CD14-positive monocyte (primary cell): ENCODE measurements at places on chromosomes 4 and X.
A peak's percentile ranks its signal among the peaks of the same experiment; 100 is the strongest.

DNA sequence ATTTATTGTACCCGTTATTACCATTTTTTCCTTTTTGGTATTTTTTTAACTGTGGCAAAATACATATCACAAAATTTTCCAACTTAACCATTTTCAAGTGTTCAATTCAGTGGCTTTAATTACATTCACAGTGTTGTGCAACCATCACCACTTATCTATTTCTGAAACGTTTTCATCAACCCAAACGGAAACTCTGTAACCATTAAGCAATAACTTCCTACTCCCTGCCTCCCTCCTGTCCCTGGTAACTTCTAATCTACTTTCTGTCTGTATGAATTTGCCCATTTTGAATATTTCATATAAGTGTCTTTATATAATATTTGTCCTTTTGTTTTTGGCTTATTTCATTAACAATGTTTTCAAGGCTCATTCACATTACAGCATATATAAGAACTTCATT lies 57.4 kb upstream of the MSN start:
- peak; percentile 59 for DNase-seq

GRCh38 chr4:162839814-162840213 lies 326.9 kb downstream of the NAF1 start:
- DNase-seq, result no peak

- DNase-seq, result no peak
These were observed 12.8 kb upstream of the BOD1L1 start for GRCh38 chr4:13640149-13640940.

GRCh38 chr4:181588733-181589302 lies 654.4 kb upstream of the TENM3 start:
- DNase-seq, result no peak

DNA sequence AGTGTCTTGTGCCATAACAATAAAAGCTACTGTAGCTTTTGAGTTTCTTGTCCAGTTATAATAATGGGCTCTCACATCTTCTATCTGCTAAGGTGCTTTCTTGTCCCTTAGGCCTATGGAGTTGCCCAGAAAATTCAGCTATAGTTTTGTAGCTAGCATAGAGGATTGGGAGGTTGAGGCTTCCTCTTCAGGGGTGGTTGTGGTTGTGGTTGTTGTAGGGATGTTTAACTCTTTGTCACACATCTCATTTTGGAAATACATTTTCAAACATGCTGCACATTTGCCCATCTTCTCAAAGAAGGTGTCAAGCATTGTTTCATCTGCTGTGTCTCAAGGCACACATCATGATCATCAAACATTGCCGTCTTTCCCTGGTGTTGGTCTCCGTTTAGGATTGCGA lies 65.0 kb downstream of the ATXN3L start:
- DNase-seq, result no peak

DNA sequence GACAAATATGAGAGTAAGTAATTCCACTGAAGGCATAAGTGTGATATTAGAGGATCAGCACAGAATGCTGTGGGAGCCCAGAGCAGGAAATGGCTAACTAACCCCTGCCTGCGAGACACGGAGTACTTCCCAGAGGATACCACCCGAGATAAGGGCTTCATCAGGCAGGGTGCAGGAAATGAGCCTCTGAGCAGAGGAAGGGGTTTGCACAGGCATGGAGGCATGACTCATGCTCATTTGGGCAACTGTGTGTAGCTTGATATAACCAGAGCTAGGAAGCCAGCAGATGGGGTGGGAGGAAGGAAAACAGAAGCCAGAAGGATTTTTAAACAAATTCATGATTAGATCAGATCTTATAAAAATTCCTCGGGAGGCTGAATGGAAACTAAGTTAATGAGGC lies 70.0 kb upstream of the TSPAN5 start:
- DNase-seq, result no peak

GRCh38 chr4:182916483-182917181 lies 554 bp downstream of the DCTD start:
- DNase-seq, result peak; percentile 10

- peak; percentile 92 for DNase-seq
These were observed 29.0 kb downstream of the ERVMER34-1 start for GRCh38 chr4:52721968-52722815.

DNA sequence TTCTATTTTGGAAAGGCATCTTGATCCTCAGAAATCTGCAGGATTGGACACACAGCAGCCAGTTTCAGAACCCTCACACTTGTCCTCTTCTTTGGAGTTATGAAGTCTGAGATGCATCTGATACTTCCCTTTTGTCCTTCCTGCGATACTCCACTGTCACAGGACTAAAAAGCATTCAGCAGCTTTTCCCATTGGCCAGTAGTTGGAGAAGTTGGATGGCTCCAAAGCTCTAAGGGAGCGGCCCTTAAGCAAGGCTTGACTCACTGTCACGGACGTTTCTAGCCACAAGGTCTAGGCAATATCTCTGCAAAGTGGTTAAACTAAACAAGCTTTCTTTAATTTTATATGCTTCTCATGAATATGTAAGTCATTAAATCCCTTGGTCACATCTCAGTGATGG lies 417.0 kb downstream of the AFF2 start:
- no peak for DNase-seq

GRCh38 chr4:171239196-171239595 lies 574.0 kb upstream of the GALNTL6 start:
- DNase-seq, result peak; percentile 7

- DNase-seq, result peak; percentile 48
These were observed 4.7 kb upstream of the NKX6-1 start for GRCh38 chr4:84503495-84504437.

GRCh38 chrX:19840899-19841648 lies 46.3 kb downstream of the SH3KBP1 start:
- DNase-seq, result no peak

DNA sequence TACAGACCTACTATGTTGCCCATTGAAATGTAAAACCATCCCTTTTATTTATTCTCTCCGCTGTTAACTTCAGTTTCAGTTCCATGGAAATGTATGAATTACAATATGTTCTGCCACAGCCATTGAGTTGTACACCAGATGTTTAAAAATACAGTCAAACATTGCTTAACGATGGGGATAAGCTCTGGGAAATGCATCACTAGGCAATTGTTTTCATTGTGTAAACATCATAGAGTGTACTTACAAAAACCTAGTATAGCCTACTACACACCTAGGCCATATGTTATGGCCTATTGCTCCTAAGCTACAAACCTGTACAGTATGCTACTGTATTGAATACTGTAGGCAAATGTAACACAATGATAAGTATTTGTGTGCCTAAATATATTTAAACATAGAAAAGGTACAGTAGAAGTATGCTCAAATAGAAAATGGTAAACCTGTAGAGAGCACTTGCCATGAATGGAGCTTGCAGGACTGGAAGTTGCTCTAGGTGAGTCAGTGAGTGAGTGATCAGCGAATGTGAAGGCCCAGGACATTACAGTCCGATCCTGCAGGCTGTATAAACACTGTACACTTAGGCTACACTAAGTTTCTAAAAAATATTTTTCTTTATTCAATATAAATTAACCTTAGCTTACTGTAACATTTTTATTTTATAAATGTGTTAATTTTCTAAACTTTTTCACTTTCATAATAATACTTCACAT lies 2.7 kb upstream of the PF4V1 start:
- DNase-seq, result no peak

- DNase-seq, result no peak
These were observed 101.3 kb downstream of the TBL1X start for GRCh38 chrX:9566150-9566621.

- no peak for DNase-seq
These were observed 125.3 kb downstream of the CCNG2 start for GRCh38 chr4:77282305-77282704.

- DNase-seq, result no peak
These were observed 76.1 kb downstream of the AMMECR1 start for GRCh38 chrX:110241816-110242215.

DNA sequence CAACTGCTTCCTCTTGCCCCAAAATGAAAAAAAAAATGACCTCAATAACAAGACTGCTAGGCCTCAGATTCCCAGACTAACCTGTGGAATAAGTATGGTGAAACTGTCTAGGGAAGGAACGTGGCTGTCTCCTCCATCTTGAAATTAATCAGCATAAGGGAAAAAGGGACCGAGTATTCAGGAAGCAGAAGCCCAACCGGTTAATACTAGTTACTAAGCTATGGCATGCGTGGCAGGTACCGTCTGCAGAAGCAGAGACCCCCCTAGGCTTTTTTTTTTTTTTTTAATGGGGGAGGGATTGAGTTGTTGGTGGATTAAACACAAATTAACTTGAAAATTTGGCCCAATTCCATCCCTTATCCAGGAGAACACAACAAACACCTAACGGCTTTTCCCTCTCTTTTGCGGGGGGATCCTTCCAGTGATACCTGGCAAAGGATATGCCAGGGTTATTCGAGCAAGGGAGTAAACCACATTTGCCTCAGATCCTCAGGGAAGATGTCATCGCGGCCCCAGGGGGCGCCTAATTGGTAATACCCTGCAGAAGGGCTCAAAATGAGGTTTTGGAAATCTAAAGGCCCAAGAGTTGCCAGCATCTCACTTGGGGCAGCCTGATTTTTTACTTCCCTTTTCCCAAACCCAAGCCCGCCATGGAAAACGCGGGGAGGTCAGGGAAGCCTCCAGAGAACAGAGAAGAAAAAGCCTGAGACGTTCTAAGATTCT lies 893 bp downstream of the RLIM start:
- peak; percentile 51 for DNase-seq

DNA sequence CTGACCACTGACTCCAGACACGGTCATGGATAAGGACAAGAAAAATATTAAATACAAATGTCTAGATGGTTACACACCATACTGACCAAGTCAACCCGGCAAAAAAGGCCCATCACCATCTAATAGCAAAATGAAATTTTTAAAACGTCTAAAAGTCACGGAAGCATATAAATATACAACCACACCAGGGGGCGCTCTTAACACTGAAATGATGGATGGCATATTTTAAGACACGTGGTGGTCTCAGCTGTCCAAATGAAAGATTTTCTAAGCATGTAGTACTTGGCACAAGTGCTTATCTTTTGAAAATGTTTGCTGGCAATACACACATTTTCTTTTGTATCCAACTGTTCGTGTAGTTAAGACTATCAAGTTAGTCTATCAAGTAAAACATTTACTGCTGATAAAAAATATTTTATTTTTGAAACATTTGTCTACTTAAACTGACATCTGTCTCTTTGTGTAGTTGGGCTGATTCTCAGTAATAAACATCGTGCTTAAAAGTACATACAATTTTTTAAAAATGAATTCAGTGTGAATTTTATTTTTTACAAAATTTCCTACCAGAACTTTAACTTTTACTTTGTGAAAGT lies 64.6 kb downstream of the COX7B2 start:
- peak; percentile 9 for DNase-seq

DNA sequence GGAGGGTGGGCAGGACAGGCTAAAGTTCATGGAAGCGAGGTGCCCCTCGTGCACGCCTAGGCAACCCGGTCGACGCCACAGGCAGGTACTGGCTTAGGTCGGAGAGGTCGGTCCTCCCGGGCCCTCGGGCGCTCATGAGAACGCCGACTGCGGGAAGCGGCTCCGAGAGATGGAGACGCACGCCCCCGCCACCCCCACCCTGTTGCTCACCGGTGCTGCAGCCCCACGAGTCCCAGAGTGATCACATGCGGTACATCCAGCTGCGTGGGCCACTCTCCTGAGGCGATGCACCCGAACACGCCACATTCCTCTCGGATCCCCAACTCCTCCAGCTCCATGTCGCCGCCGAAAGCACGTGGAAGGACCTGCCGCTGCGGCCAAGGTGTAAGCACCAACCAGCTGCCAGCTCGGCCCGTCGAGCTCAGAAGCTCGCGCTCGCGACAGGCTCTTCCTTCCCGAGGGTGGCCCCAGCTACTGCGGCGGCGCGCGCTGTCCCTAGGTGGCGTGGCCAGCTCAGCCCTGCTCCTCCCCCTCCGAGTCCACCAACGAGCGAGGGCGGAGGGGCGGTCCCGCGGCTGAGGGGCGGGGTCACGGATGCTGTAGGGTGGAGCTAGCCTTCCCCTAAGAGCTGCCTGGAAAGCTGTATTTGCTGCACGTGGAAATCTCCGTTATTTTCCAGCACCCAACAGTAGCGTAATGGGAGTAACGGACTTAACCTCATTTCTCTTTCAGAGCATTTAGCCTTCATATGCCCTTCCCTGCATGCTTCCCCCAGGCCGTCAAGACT lies at the start of gene PPAT:
TSS of gene PPAT (minus strand) at position 476 of the 787 bp plus-strand sequence. CDS start at position 338, 138 bp downstream.
- peak; percentile 94 for DNase-seq

DNA sequence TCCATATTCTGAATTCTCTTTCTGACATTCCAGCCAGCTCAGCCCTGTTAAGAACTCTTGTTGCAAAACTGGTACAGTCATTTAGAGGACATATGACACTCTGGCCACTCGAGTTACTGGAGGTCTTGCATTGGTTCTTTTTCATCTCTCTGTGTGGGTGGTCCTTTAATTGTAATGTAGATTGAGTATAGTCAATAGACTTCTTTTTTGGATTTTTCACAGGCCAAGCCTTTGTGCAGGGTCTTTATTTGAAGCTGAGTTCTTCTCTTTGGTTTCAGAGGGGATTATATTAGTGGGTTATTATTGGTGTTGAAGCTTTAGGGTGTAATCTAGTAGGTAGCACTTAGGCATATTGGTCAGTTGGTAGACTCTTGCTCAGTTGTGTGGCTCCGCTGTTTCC lies 118.0 kb upstream of the GIMD1 start:
- DNase-seq, result no peak

- no peak for DNase-seq
These were observed 16.8 kb downstream of the CAMK2D start for GRCh38 chr4:113744667-113745240.

GRCh38 chr4:172573899-172574298 lies 594.7 kb upstream of the GALNT7 start:
- peak; percentile 73 for DNase-seq

GRCh38 chrX:23185951-23186350 lies 148.7 kb upstream of the PTCHD1 start:
- DNase-seq, result no peak

- DNase-seq, result no peak
These were observed 8.0 kb upstream of the RPL34 start for GRCh38 chr4:108612365-108612764.

- no peak for DNase-seq
These were observed 2.1 kb downstream of the BRWD3 start for GRCh38 chrX:80807606-80807991.

DNA sequence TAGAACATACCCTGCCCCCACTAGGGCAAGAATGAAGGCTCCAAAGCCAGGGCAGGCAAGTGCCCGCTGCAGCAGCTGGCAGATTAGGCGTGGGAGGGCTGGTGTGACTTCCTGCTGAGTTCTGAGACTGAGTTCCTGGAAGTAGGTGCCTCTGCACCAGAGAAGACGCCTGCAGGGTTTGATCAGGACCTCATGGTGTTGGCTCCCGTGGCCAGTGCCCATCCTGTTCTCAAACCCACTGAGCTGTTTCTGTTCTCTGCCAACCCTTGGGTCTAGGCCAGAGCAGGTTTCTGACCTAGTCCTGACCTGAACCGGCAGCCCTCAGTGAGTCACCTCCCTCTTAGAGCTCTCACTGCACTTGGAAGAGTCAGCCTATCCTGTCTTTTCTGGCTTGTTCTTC lies 220.7 kb downstream of the HS6ST2 start:
- no peak for DNase-seq

DNA sequence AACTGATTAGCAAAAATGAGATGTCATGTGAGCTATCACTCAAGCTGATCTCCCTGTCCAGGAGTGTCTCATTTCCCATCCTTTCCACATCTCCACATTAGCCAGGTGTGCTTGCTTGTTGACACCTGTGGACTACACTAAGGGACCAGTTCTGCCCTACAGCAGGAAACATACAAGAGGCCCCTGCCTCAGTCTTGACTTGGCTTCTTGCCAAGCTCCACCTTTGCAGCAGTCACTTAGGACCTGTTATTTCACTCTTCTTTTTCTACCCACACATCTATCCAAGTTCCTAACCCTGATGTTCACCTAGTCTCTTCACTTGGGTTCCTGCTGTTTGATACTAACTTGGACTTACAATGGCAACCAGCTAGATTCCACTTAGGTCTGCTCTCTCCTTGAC lies 13.2 kb downstream of the FRMD7 start:
- DNase-seq, result no peak

GRCh38 chrX:68462197-68462596 lies 28.9 kb upstream of the OPHN1 start:
- DNase-seq, result no peak
